NCI-H2029 treated with DMSO at 0.1 percent for 48 hours (cell line): ENCODE measurements at places on chromosomes 12 and 14.

- no peak for DNase-seq
Measured at GRCh38 chr14:36222952-36223468, 46.5 kb upstream of the PTCSC3 start.

DNA sequence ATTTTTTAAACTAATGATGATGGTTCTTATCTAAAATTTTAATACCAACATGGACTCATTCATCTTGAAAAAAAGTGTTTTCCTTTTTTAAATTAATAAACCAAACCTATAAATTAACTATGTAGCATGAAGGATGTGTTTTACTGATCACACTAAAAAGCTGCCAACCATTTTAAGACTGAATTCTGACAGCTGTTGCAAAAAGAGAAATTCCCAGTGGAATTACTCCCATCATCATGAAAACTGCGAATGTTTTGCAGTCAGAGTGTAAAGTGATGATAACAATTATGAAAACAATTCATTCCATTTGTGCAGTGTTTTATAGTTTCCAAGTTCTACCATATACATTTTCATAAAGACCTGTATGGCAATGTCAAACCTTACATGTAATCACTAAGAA, 232.8 kb downstream of the SLC2A13 start:
- DNase-seq, result no peak

DNA sequence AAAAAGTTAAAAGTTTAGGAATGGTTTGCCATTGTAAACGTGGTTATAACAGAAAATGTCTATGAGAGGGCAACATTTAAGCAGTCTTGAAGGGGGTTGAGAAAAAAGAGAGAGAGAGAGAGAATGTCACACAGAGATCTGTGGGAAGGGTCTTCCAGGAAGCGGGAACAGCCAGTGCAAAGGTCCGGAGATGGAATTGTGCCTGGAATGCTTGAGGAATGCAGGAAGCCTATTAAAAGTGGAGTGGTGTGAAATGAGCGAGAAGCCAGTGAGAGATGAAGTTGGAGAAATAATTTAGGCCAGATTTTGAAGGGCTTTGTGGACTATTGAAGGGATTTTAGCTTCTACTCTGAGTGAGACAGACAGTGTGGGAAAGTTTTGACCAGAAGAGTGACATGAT, 406.8 kb upstream of the TBX3 start:
- no peak for DNase-seq

DNA sequence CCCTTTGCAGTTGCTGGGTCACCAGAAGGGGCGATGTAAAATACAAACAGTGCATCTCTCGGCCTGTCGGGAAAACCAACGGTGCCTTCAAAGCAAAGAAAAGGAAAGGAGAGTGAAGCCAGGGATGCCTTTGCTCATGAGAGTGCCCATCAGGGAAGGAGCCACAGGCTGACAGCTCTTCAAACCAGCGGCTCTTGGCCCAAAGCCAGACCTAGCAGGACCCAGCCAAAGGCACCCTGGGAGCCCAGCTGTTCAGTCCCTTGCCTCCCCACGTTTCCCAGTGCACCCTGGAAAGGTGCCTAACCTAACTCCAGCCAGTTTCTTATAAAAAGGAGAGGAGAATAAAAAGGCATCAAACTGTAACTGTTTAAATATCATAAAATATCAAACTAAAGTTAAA, 29.2 kb downstream of the PRMT8 start:
- DNase-seq, result peak; percentile 66

- DNase-seq, result no peak
Measured at GRCh38 chr14:51185180-51185579, 54.9 kb upstream of the TMX1 start.

DNA sequence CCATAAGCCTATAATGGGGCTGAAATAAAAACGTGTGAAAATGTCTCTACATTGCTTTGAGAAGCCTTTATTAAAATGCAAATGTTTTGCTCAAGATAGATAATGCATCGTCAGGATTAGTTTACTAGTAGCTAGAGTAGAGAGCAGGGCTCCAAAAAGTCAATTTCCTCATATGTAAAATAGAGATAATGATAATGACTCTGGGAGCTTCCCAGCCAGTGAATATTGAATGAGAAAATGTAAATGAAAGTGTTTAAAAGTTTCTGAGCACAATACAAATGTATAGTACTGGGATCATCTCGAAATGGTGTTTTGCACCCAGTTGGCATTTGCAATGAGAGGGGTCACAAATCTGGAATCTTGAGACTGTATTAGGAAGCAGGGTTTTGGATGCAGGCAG, 135.3 kb downstream of the OTOGL start:
- DNase-seq, result no peak

- DNase-seq, result peak; percentile 21
Measured at GRCh38 chr14:59482541-59483331, 1.5 kb downstream of the L3HYPDH start.

- DNase-seq, result no peak
Measured at GRCh38 chr12:1380171-1380851, 214.1 kb downstream of the FBXL14 start.
